ENCODE measurements at places on chromosomes 11 and 22. TPM values are rescaled to one million over a fixed set of nuclear protein-coding genes. Genes with fewer than 3 reads are reported as not detected.

SERPIND1 gene
- not detected for total RNA-seq

OR51B4 gene
- not detected for total RNA-seq

CBX7 gene
- total RNA-seq, result 1.8 TPM

ART1 gene
- not detected for total RNA-seq

FOLH1 gene
- not detected for total RNA-seq

SHISAL1 gene
- 0.15 TPM for total RNA-seq

MYBPC3 gene
- not detected for total RNA-seq

SLC29A2 gene
- total RNA-seq, result 3.7 TPM

AMBRA1 gene
- total RNA-seq, result 14.6 TPM

OR52E8 gene
- not detected for total RNA-seq

KCNE3 gene
- total RNA-seq, result 0.45 TPM

MSANTD4 gene
- 14.3 TPM for total RNA-seq

SLC17A6 gene
- not detected for total RNA-seq

PLEKHB1 gene
- 0.89 TPM for total RNA-seq

CNTN5 gene
- not detected for total RNA-seq

WNT7B gene
- 2.5 TPM for total RNA-seq

DEFB131B gene
- total RNA-seq, result not detected

PGA5 gene
- total RNA-seq, result not detected

CPT1A gene
- total RNA-seq, result 5.9 TPM

ALDH3B1 gene
- total RNA-seq, result 41.3 TPM

HSPB2 gene
- total RNA-seq, result not detected

SOX10 gene
- total RNA-seq, result not detected

TMEM45B gene
- not detected for total RNA-seq

TNKS1BP1 gene
- total RNA-seq, result 70.6 TPM

FREY1 gene
- total RNA-seq, result 0.34 TPM

VPREB1 gene
- not detected for total RNA-seq

MFRP gene
- not detected for total RNA-seq

SLC15A3 gene
- total RNA-seq, result 3.4 TPM

All from bronchus fibroblast of lung (primary cell).